ENCODE measurements at places on chromosomes 6 and 20. TPM values are rescaled to one million over a fixed set of nuclear protein-coding genes. Genes with fewer than 3 reads are reported as not detected.
A peak's percentile ranks its signal among the peaks of the same experiment; 100 is the strongest.

GRCh38 chr20:4719190-4719589, 2.5 kb upstream of the PRND start:
- no peak for DNase-seq

RSPH4A gene
- total RNA-seq: 0.09 TPM

LTB gene
- 61.8 TPM for total RNA-seq

DNA sequence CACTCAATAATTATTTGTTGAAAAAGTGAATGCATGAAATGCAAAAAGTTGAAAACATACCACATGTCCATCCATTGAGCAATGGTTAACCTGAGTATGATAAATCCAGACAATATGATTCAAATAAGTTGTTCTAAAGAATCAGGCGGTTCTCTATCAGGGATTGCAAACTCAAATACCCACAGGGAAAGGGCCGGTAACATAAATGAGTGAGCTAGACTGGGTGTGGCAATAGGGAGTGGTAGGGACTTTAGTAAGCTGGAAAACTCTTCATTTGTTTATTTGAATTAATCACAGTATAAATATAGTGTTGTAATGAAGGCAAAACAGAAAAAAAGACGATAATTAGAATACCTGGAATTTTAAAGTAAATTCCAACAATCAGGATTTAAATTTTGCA, 106.3 kb downstream of the BCAS1 start:
- DNase-seq: no peak

GRCh38 chr20:22797103-22797502, 212.7 kb upstream of the FOXA2 start:
- no peak for DNase-seq

DNA sequence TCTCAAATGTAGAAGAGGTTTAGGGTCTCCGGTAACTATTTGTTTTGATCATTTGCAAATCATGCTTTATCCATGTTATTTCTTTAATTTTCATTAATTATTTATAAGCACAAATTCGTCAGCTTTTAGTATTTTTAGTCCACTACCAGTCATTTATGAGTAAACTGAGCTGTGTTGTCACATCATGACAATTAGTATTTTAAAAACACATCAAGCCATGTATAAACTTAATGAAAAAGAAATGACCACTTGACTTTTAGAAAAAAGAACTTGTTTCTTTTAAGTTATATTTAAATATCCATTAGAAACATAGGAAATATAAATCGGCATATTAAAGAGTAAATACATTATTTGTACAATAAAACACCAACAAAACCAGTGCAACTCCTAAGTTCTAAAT, 2.8 kb downstream of the NKX2-4 start:
- no peak for DNase-seq

RWDD2A gene
- total RNA-seq: 3.4 TPM

- DNase-seq: no peak
Observed at GRCh38 chr6:111724505-111724904, 118.8 kb upstream of the TRAF3IP2 start.

- DNase-seq: no peak
Observed at GRCh38 chr6:169895000-169895759, 143.8 kb downstream of the ERMARD start.

DNA sequence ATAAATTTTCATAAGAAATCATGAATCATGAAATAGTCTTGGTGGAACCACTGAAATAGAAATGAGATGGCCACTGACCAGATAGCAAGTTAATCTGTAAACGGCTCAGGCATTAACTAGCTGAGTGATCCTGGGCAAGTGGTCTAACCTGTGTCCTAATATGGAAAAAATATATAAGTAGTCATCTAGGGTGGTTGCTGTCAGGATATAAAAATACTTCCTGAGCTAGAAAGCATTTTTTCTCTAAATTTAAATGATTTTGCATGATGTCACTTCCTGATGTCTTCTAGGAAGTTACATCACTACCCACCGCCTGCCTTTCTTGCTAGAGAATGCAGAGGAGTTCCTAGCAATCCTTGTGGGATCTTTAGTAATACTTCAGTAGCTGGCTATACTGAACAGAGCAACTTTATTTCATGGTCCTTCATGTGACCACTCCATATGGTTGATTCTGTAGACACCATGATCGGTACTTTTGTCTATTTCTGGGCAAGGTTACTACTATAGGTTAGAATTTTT, 228.1 kb upstream of the CEP162 start:
- DNase-seq: no peak

PDYN gene
- total RNA-seq: not detected

DNA sequence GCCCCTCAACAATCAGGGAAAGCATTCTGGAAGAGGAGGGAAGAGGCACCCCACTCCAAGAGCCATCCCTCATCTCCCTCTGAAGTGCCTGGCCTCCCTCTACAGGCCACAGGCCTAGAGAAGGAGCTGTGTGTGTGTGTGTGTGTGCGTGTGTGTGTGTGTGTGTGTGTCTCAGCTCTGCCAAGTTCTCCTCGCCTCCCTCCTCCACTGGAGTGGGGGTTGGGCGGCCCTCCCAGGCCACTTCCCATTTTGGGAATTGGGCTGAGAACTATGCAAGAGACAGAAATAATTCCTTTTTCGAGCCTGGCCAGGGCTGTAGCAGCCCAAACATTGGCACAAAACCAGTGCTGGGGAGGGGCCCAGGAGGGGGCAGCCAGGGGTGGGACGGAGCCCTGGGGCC, 35.7 kb downstream of the KCNB1 start:
- no peak for DNase-seq

DNA sequence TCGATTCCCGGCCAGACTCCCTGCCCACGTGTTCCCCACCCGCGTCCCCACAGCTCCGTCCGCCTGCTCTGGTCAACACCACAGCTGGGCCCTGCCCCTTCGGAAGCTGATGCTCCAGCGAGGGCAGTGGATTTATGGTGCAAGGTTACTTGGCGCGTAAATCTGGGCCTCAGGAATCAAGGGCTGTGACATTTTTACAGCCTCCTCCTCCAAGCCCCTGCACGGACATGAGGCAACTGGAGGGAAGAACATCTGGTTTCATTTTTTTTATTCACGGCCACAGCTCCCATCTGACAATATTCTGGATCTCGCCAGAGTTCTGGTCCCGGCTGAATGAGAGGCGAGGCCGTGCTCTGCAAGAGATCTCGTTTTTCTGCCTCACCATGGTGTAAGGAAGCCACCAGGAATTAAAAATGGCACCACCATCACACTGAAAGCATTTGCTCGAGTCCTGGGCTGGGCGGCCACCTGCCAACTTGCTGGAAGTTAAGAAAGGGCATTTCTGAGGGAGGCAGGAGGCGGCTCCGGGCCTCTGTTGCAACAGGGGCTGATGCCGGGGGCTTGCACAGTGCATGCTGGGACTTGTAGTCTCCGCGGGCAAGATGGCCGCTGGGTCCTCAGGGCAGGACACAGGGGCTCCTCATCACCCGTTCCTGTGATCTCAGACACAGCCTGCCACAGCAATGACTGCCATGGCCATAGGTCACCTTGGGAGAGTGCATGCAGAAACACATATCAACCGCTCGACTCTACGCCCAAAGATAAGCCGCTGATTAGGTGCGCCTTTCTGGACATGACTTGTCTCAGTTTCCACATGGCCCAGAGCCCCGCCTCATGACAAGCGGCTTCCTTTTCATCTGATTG, 148.5 kb downstream of the LY86 start:
- DNase-seq: no peak

- no peak for DNase-seq
Observed at GRCh38 chr6:113774127-113774825, 82.9 kb upstream of the MARCKS start.

GRCh38 chr6:158735009-158735408, 84.2 kb downstream of the EZR start:
- no peak for DNase-seq

DNA sequence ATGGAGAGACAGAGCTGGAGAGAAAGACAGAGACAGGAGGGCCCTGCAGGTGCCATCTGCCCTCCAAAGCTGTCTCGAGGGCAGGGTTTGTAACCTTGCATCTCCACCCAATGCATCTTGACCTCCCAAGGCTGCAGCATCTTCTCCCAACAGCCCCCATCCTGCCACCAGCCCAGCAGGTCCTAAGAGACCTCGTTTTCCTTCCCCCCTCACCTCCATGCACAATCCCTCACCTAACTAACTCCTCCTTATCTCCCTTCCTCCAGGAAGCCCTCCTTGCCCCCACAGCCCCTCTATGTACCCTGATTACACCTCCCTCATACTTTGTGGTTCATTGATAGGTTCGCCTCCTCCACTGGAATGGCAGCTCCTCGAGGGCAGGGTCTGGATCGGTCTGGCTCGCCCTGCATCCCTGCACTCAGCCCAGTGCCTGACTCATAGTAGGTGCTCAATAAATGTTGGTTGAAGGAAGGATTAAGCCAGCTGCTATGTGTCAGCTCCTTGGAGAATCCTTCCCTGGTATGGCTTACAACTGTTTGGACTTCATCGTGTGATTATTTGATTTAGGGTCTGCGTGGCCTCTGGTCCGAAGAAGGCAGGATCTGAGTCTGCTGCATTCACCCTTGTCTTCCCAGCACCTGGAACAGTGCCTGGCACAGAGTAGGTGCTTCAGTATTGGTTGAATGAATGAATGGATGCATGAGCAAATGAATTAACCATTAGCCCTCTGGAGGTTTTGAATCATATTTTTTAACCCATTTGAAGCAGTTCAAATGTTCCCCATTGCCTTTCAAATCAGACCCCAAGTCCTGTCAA, 105.6 kb upstream of the PTPN1 start:
- DNase-seq: no peak

OR2H2 gene
- total RNA-seq: not detected

DNA sequence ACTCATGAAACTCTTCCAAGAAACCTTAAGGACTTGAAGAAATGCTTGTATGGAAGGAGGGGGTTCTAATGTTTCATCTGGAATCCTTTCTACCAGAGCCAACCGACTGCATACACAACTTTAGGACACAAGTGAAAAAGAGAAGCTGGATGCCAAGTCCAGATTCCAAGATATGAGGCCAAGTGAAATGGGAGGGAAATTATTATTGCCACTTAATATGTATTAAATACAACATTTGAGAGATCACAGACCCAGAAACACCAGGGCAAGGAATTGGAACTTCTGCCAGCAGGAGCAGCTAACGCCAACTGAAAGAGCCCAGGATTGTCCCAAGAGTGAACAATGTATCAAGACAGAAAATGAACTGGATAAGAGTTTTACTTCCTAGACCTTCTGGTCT, 144.2 kb downstream of the ARHGAP18 start:
- DNase-seq: no peak

DNA sequence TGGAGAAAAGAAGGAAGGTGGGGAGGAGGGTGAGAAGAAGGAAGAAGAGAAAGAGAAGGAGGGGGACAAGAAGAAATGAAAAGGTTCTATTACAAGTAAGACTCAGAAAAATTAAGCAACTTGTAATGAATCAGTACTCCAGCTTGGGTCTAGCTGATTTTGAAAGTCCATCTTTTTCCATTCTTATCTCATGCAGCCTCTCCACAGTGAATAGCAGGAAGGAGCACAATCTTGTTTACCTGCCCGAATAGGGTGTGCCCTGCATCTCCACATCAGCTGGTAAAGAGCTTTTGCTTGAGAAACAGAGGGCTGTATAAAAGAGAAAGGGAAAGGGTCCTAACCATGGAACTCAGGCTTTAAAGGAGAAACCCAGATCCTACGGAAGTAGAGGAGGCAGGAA, 348.8 kb downstream of the TPBG start:
- no peak for DNase-seq

DNA sequence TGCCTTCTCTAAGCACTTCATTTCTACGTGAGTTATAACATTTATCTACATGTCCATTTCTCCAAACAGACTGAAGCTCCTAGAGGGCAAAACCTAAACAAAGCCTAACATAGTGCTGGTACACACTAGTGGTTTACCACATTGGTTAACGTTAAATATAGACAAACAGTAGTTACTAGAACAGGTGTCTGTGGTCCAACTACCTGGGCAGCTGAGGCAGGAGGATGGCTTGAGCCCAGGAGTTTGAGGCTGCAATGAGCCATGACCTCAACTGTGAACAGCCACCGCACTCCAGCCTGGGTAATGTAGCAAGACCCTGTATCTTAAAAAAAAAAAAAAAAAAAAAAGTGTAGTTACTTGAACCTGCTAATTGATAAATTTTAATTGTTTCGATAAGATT, 26.5 kb downstream of the PTPRK start:
- DNase-seq: no peak

GRCh38 chr6:34374069-34374468, 18.4 kb downstream of the NUDT3 start:
- DNase-seq: no peak

ACTL10 gene
- 1.8 TPM for total RNA-seq

MEI4 gene
- total RNA-seq: not detected

SLCO4A1 gene
- total RNA-seq: 34.6 TPM

SLC13A3 gene
- 0.21 TPM for total RNA-seq

HLA-DRA gene
- 9.2 TPM for total RNA-seq

GRCh38 chr6:39059496-39060310, 11.1 kb downstream of the GLP1R start:
- no peak for DNase-seq

GPR6 gene
- not detected for total RNA-seq

DNA sequence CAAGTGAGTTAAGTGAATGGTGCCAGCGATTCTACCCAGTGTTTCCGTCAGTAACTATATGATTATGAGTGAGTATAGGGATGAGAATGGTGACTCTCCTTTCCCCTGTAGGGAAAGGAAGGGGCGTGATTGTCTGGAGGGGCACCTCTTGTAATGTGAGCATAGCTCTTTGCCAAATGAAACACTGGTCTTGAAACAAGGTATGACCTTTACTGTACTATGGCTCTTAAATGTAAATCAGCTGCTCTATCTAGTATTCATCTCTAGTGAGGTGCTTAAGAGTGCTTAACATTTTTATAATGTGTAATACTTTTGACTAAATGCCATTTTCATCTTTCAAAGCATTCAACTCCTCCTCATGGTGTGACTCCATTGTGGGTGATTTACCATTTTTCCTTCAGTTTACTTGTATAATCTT, 11.0 kb downstream of the PANK2 start:
- DNase-seq: no peak

OR2H1 gene
- not detected for total RNA-seq

DNA sequence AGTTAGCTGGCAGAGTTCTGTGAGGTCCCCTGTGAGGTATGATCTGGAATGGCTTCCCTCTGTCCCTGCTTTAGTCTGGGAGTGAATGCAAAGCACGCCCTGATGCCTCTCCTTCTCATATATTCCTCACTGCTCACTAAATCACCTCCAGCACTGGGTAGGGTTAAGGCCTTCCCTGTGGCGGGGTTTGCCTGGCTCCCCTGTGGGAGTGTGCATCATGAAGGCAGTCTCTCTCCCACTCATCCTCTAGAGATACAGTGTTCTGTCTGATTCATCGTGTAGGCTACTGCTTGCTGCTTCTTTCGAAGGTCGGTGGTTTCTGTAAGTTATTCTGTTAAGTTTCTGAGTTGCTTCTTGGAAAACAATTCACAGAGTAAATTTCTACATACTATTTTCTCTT, 420.0 kb upstream of the EYS start:
- DNase-seq: no peak

HSPA1A gene
- total RNA-seq: 16.5 TPM

DSP gene
- 0.48 TPM for total RNA-seq

GRCh38 chr6:112311950-112312547, 35.1 kb upstream of the RFPL4B start:
- DNase-seq: peak; percentile 25

SLC4A11 gene
- 1.9 TPM for total RNA-seq

DNA sequence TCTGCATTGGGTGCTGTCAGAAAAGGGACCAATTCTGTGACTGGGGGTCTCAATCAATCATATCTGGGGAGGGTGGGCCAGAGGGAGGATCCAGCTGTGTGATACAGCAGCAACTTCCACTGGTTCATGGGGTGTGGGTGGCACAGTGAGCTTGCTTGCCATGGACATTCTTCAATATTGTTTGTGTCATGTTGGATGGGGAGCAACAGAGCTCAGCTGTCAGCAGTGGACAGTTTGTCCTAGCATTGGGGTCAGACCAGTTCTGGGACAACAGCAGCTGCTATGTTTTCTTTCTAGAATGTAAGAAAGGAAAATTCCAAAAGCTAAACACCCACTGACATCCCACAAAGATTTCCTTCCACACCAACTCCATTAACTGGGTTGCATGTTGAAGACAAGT, 221.9 kb upstream of the CDH4 start:
- DNase-seq: no peak
